ENCODE measurements at places on chromosomes 4 and X.

DNA sequence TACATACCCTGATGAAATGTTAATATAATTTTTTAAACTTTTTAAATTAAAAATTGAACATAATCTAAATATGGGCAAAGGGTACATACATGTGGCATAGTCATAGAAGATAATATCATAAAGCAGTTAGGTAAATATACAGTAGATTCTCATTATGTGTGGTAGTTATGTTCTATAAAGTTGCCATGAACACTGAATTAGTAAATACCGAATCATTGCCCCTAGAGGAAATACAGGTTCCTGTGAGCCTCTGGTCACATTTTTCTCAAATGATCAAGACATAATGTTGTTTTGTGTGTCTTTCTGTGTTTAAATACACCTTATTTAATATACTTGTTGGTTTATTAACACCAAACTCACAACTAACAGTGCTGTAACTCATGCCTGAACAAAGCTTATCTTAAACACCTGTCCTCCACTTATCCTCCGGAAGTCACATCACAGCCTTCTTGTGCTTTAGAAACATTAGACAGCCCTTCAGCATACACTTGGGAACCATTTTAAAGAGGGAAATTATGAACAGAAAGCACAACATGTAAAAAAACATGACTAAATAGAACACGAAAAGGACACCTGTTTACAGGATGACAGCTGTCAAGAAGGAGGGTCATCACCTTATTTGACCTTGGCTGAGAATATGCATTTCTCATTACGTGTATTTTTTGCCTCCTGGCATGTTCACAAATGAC lies 169.4 kb upstream of the NAP1L5 start:
- no peak for DNase-seq

DNA sequence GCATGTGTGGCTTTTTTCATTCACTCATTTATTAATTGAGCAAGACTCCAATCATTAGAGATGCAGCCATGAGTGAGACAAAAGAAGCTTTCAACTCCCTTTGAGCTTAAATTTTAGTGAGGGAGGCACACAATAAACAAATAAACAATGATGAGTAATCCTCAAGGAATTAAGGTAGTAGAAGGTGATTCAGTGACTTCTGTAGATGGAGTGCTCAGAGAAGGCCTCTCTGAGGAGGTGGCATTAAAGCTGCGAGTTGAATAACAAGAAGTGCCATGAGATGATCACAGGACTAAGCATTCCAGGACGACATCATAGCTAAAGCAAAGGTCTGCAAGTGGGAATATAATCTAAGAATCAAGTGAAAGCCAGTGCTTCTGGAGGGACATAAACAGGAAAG lies 77.6 kb downstream of the NWD2 start:
- DNase-seq = peak; percentile 3

GRCh38 chrX:123481913-123482851 lies 250.7 kb downstream of the THOC2 start:
- no peak for DNase-seq

DNA sequence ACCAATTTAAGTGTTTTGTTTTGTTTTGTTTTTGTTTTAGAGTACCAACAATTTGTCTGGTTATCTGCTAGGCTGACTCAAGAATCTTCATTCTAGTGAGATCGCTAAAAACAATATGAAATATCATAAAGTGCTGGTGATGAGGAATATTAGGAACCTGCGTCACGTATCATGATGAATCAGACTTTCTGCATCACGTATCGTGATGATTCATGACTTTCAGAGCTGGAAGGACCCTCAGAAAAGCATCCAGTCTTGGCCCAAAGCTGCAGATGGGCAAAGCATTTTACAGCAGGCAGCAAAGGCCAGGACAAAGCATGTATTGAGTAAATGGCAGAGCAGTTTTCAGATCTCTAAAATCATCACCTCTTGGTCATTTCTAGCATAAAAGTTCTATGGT lies 278.0 kb upstream of the BOD1L1 start:
- DNase-seq = no peak

DNA sequence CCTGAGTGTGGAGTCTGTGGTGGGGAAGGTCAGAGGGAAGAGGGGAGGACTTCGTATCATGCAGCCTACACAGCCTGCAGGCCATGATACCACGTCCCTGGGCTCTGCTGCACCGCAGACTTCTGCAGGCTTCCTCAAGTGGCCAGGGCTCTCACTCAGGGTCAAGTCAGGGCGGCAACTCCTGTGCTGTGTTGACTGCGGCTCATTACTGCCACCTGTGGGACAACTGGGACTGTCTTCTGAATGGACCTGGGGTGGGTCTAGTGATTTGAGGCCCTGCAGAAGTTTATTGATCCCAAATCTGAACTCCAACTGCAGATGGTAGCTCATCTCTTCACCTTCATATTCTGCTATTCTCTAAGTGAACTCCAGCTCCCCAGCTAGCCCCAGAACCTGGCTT lies 167.1 kb downstream of the NSUN7 start:
- peak; percentile 70 for DNase-seq

- no peak for DNase-seq
Observed at GRCh38 chr4:38925492-38926413, 58.1 kb downstream of the FAM114A1 start.

- no peak for DNase-seq
Observed at GRCh38 chrX:1185561-1185960, 26.9 kb downstream of the CRLF2 start.

GRCh38 chrX:30657196-30658161 lies 4.3 kb downstream of the GK start:
- DNase-seq = no peak

GRCh38 chr4:154503598-154503997 lies 12.0 kb upstream of the DCHS2 start:
- no peak for DNase-seq

DNA sequence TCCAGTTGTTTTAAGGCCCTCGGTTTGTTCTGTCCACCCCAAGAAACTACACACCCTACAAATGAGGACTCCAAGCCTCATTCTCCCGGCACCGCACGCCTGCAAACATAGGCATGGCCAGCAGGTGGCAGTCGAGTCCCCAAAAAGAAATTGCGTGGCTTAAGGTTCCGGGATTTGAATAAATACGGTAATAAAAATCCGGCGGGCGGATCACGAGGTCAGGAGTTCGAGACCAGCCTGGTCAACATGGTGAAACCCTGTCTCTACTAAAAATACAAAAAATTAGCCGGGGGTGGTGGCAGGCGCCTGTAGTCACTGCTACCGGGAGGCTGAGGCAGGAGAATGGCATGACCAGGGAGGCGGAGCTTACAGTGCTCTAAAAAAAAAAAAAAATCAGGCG lies 21.8 kb upstream of the CSF2RA start:
- peak; percentile 95 for DNase-seq

DNA sequence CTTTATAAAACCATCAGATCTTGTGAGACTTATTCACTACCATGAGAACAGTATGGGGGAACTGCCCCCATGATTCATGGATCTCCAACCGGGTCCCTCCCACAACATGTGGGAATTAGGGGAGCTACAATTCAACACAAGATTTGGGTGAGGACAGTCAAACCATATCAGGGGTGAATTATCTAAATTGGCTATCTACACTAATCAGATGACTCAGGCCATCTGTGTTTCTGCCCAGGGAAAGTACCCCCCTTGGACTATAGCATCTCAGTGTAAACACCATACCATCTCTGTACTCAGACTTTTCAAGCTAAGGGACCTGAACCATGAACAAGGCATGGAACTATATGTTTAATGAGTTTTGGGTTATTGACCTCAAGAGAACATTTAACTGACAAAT lies 76.8 kb downstream of the LNX1 start:
- no peak for DNase-seq

DNA sequence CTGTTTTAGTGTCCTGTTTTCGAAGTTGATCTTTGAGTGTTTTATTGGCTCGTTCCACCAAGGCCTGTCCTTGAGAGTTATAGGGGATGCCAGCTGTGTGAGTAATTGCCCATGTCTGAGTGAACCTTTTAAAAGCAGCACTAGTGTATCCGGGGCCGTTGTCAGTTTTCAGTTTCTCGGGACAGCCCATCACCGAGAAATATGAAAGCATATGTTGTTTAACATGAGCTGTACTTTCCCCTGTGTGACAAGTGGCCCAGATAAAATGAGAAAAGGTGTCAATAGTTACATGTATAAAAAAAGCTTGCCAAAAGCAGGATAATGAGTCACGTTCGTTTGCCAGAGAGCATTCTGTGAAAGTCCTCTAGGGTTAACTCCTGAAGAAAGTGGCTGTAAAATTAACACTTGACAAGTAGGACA lies 48.6 kb upstream of the RASSF6 start:
- no peak for DNase-seq

GRCh38 chr4:169098532-169098931 lies 88.5 kb upstream of the CBR4 start:
- DNase-seq = no peak

GRCh38 chr4:36241771-36242170 lies 2.5 kb downstream of the ARAP2 start:
- DNase-seq = no peak

- no peak for DNase-seq
Observed at GRCh38 chrX:49879656-49880277, 483 bp downstream of the USP27X start.

DNA sequence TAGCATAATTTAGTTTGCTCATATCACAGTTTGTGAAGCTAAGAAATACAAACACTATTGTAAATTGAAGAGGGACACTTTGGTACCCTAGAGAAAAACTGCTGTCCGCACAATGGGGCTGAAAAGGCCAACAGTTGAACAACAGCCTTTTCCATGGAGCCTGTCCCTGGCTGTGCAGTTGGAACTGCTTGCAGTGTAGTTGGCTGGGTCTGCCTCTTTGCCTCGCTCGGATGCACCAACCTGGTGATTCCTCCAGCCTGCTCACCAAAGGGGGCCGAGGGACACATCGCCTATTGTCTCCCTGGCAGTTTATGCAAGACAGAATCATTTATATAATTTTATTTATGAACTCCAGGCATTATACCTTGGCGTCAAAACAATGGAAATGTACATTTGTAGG lies 16.5 kb upstream of the GALNT7 start:
- no peak for DNase-seq

DNA sequence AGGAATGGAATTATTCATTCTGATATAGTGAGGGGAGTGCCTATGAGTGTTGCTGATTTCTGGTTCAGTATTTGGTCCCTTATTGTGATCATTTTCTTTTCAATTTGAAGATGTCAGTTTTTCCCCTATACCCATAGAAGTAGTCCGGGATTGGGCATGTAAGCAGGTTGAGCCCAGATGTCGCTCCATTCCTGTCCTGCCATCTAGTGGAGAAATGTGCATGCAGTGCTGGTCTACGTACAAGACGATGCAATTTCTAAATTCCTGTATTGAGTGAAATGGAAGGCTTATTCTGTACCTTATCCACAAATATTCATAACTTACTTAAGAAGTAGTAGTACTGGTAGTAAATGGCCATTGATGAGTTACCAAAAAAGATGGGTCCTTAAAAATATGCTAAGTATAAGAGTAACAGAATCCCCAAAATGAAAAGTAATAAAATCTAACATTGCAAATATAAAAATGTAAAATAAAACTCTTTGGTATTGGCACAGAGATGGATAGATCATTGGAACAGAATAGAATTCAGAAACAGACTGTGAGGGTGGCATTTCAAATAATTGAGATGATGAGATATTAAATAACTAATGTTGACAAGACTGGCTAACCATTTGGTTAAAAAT lies 60.9 kb downstream of the UGT8 start:
- DNase-seq = peak; percentile 49
